Activated CD4-positive, alpha-beta T cell treated with anti-CD3 and anti-CD28 coated beads, Interleukin-2, amount 10 ng/mL, durations not matched to agents 7 days and 5 days (primary cell): ENCODE measurements at places on chromosomes 5 and 9.

DNA sequence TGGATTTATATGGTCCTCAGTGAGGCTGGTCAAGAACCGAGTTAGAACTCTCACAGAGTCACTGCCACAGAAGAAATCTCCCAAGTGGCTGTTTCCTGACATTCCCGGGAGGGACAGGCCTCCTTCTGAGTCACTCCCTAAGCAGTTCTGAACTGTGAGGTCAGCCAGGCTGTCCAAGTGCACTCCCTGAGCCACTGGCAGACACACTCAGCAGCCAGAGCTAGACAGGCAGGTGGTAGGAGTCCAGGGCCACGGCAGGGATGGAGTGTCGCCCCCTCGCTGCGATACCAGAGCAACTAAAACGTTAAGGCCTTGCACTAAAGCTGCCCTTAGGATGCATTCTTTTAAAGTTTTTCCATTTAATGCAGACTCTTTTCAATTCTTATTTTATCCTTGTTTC is 3.4 kb downstream of the IL4 start:
- no peak for DNase-seq

- peak; percentile 31 for DNase-seq
These were observed 58.1 kb downstream of the MARCHF3 start for GRCh38 chr5:126972062-126972895.

- no peak for DNase-seq
These were observed 16.2 kb downstream of the RAD1 start for GRCh38 chr5:34899066-34899465.

- DNase-seq = no peak
These were observed 65.0 kb downstream of the MAST4 start for GRCh38 chr5:66661149-66661548.

DNA sequence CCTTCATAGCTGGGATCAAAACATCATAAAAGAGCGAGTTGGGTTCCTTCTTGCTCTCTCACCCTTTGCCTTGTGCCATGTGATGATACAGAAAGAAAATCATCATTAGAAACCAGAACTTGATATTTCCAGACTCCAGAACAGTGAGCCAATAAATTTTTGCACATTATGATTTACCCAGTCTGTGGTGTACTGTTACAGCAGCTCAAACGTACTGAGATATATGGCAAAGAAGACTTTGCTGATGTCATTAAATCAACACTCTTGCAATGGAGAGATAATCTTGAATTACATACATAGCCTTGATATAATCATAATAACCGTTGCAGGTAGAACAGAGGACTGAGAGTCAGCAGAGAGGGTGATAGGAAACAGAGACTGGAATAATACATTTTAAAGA is 1271.6 kb downstream of the CDH12 start:
- DNase-seq = no peak

DNA sequence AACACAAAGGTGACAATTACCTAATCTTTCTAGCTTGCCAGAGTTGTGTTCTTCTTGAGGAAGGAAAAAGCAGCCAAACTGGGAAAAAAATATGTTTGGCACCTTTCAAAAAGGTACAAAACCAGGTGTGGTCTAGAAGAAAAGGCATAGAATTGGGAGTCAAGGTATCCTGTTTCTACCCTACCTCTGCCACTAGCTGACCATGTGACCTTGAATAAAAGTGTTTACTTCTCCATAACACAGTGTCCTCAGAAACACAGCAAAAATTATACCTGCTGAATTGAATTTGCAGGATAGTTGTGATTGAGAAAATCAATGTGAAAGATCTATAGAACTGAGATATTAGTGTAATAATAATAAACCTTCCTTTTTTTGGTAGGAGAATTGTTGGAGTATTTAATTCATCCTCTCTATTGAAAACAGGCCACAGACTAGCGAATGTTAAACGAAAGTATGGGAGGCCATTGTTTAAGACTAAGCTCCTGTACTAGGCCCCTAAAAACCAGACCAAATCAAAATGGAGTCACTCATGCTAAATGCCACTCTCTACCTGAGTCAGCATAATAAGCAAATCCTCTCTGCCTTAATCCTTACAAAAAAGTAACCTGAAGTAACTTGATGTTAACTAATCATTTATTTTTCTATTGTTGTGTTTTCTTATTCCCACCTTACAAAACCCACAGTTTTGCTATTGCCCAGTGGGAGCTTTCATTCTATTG is 12.6 kb downstream of the CYFIP2 start:
- no peak for DNase-seq

GRCh38 chr5:34041247-34041972 is 1.6 kb downstream of the C1QTNF3 start:
- DNase-seq = no peak

DNA sequence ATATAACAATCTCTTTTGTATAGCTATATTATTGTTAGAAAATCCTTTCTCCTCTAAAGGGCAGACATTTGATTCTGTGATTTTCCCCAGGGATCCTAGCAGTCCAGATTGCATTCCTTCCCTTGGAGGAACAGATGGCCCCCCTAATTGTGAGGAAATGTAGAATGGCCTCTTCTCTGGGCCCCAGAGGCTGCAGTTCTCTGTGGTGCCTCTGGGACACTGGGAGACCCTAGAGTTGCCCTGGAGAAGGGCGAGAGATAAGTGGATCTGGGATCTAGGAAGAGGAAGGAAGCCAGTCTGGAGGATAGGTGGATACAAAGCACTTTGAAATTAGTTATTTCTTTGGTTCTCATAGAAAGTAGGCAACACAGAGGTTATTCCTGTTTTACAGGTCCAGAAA is 1.9 kb upstream of the HINT2 start:
- no peak for DNase-seq

GRCh38 chr5:68891718-68892117 is 202.1 kb upstream of the SLC30A5 start:
- peak; percentile 59 for DNase-seq

GRCh38 chr5:30930736-30931135 is 262.8 kb upstream of the CDH6 start:
- DNase-seq = no peak

GRCh38 chr9:78866207-78867132 is 569.5 kb downstream of the PSAT1 start:
- no peak for DNase-seq

- DNase-seq = no peak
These were observed 18.3 kb downstream of the PSAT1 start for GRCh38 chr9:78314953-78315870.

- no peak for DNase-seq
These were observed 510.4 kb downstream of the TLE4 start for GRCh38 chr9:80082213-80082612.

DNA sequence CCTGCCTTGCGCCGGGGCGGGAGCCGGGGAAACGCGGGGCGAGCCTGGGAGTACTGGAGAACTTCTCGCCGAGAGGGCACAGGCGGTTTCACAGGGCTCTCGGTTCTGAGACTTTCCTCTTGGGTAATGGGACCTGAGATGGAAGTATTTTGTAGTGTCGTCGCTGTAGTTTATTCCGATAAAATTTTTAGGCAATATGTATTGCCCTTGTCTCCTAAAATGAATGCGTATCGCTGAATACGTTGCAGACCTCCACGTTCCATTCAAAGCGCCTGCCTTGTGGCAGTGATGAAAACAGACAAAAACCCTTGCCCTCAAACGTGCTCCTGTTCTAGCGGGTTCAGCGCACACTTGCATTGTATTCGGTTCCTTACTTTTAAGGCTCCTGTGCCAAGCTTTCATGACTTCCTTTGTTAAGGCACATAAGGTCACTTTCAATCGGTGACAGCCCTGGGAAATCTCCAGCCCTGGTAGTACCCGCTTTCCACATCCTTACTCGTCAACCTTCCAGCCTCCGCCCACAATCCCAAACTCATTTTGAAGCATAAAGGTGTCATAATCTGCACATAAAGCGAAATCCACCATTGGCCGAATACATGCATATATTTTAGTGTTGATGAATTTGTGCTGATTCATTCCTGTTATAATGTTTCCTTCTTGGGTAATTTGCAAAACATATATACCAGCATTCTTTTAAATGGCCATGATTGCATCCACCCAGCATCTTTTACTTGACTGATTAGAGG is 694 bp downstream of the RMI1 start:
- peak; percentile 33 for DNase-seq

- no peak for DNase-seq
These were observed 49.0 kb upstream of the IRX4 start for GRCh38 chr5:1931604-1932231.

DNA sequence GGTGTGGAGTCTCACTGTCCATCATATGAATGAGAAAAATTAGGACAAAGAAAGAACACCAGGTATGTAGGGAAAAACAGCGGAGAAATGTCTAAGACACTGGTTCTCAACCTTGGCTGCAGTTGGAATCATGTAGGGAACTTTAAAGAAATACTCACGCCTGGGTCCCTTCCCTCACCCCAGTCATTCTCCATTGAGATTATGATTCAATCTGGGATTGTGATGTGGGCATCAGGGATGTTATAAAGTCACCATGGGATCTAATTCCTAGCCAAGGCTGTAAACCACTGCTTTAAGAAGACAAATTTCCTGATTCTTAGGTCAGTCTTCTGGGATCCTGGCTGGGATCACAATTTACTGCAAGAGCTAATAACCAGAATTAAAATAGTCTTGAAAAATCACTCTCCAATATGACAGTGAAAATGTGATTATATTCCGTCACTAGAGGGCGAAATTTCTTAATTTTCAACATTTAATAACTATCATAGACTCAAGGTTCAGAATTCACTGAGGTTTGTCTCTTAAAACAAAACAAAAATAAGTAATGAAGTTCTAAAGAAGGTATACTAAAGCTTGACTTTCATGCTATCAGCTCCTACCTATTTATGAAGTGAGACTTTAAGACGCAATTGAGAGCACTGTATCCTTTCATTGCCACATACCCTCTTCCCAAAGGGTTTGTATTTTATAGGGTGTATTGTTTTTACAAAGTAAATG is 60.5 kb downstream of the GLDC start:
- no peak for DNase-seq

DNA sequence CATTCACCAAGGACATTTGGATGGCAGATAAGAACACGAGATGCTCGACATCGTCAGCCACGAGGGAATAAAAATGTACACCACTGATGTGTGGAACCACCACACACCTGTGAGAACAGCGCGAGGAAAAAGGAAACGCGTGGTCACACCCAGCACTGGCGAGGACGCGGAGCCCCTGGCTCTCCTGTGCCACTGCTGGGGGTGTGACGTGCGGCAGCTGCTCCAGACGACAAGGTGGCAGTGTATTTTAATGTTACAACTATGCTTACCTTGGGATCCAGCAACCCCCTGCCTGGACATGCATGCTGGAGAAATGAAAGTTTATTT is 13.6 kb upstream of the CEP72 start:
- DNase-seq = no peak

- no peak for DNase-seq
These were observed 3.7 kb downstream of the PHF24 start for GRCh38 chr9:34961574-34962490.
